ENCODE measurements at places on chromosomes 2 and 18.

DNA sequence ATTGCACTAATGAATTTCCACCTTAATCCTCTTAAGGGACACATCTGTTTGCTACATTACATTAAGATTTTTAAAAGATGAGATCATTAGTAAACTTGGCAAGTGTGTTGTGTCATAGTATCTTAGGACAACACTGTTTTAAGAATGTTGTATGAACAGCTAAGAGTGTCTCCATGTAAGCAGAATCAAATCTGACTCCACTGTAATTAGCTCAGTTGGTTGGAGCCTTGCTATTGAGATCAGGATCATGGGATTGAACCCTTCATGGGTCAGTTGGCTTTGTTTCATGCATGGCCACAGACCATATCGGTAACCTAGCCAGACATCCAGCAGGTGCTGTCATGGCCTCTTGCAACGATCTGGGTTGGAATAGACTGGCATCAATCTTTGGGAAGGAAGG is 5.2 kb downstream of the FHOD3 start:
- DNase-seq: no peak

DNA sequence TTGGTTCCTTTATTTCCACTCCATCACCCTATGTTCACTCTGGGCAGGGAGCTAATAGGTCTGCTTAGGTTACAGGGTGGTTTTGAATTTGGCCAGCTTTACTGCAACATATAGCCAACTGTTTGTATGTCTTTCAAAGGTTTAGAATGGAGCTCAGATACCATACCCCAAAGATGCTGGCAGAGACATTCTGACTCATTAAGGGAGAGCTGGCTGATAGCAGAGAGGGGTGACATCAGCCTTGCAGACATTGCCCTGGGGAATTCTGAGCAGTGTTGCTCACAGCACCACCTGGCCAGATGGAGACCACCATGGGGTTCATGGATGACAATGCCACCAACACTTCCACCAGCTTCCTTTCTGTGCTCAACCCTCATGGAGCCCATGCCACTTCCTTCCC is 2.1 kb downstream of the PROKR1 start:
- DNase-seq: no peak

- DNase-seq: no peak
Observed at GRCh38 chr2:55801436-55801835, 107.8 kb upstream of the PNPT1 start.

DNA sequence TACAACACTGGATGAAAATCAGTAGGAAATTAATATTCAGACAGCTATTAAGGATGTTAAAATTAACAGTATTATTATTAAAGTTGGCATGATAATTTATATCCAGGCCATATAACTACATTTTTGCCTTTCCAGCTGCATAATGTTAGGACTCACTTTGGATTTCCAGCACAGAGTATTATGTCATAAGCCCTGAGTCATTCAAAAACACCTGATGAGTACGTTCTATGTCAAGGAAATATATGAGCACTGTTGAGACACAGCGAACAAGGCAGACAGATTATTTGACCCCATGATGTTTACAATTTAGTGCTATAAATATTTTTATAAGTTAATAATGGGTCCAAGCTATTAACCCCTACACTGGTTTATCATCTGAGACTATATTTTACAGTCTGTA is 59.8 kb upstream of the RIT2 start:
- DNase-seq: no peak

DNA sequence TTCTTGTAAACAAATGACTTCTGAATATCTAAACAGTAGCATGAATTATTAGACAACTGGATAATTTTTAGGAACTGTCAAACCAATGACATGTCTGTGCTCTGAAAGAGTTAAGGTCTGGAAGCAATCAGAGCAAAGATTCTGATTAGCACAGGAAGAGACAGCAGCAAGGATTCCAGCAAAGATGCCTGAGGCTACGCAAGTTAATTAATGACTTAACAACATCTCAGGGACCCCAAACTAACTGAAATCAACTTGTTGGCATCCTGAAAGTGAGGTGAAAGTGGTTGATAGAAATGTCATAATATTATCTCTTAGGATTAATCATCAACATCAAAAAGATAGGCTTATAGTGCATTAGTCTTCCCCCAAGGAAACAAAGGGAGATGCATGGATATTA is 123.3 kb upstream of the TMEM200C start:
- no peak for DNase-seq

- no peak for DNase-seq
Observed at GRCh38 chr2:88265352-88266303, 95.5 kb downstream of the THNSL2 start.

- no peak for DNase-seq
Observed at GRCh38 chr2:67564076-67564475, 166.9 kb downstream of the ETAA1 start.

GRCh38 chr2:62216616-62217015 is 20.7 kb downstream of the B3GNT2 start:
- no peak for DNase-seq

Measured in activated naive CD4-positive, alpha-beta T cell treated with anti-CD3 and anti-CD28 coated beads, Interleukin-2, amount 50 U/mL, for 16 hours (primary cell).